ENCODE measurements at places on chromosomes 2 and 18. TPM values are rescaled to one million over a fixed set of nuclear protein-coding genes. Genes with fewer than 3 reads are reported as not detected.

- H3K4me3 ChIP-seq, result no peak overlapping the region
- no peak for DNase-seq
- no peaks in the 10 kb centered on the region for H3K27me3 ChIP-seq
- peaks cover 50% of the 10 kb centered on the region for H3K4me1 ChIP-seq
- H3K36me3 ChIP-seq, result no peaks in the 10 kb centered on the region
Measured at GRCh38 chr18:35027206-35027605, 14.0 kb upstream of the MAPRE2 start.

- H3K4me1 ChIP-seq, result no peaks in the 10 kb centered on the region
- no peak for DNase-seq
- H3K36me3 ChIP-seq, result no peaks in the 10 kb centered on the region
- H3K27me3 ChIP-seq, result no peaks in the 10 kb centered on the region
- no peak overlapping the region for H3K27ac ChIP-seq
Measured at GRCh38 chr18:42730272-42730671, 385.2 kb downstream of the RIT2 start.

DNA sequence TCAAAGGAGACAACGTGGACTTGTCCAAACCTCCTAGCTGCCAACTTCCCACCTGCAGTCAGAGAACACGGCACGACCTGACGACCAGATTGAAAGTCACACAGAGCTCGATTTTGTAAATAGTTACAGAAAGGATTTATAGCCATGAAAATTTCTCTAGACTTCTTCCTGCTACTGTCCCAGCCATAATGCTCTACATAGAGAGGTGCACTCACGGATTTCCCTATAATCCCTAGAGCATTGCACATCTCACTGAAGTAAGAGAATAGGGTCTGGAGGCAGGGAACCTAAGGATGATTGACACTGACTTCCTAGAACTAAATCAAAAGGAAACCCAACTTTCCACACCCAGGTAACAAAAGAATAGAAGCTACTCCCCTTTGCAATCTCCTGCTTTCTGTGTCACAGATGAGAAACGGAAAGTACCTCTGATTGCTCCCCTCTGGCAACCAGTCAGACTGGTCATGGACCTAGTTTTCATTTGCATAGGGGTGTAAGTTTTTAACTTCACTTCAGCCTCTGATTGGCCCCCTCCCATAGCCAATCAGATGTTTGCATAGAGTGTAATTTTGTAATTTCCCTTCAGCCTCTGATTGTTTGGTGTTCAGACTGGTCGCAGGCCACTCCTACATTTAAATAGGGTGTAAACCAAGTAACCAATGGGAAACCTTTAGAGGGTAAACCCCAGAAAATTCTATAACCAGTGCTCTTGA lies 58.6 kb upstream of the FBXO11 start:
- no peak overlapping the region for H3K4me3 ChIP-seq
- no peak for DNase-seq
- H3K27me3 ChIP-seq, result no peaks in the 10 kb centered on the region

DNA sequence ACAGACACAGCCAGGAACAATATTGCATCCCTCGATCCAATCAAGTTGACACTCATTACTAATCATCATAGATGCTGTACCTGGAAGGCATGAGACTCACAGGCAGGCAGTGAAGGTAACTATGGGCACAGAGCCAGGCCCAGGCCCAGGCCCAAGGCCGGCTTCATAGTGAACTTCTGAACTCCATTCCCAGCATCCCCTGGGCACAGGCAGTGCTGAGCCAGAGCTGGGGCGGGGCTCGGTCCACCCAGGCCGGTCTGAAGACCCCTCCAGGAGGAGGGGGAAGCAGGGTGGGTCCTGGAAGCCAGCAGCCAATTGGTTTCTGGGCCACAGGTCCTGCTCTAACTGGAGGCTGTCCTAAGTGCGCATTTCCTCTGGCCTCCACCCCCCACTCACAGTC lies 37.6 kb downstream of the MLPH start:
- H3K4me3 ChIP-seq, result no peak overlapping the region
- no peak overlapping the region for H3K27ac ChIP-seq
- H3K36me3 ChIP-seq, result no peaks in the 10 kb centered on the region
- DNase-seq, result no peak

The UGT1A10 gene
- not detected for total RNA-seq

Measured in adrenal gland (tissue), 19 donors.